ENCODE measurements at places on chromosomes 16 and 17.

DNA sequence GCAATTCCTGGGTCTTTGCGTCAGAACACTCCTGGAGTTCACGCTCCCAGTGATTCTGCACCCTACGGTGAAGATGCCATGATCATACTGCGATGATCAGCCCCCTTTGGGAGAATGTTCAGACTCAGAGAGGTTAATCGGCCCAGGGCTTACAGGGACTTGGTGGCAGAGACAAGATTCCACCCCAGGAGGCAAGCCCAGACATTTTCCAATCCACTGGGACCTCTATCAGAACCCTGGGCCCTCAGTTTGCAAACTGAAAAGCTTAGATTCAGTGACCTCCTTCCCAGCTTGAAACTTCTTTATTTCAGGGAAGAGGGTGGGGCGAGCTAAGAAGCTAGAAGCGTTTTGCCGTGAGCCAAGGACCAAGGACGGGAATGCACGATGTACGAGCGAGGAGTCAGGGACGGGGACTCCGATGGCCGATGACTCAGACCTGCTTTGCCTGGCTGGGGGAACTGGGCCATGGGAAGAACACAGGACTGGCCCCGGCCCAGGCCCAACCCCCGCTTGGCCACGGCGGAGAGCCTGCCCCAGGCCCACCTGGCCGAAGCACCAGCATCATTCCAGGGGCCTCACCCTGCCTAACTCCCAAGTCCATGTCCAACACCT lies 34.7 kb downstream of the SOCS3 start:
- DNase-seq: peak; percentile 47

DNA sequence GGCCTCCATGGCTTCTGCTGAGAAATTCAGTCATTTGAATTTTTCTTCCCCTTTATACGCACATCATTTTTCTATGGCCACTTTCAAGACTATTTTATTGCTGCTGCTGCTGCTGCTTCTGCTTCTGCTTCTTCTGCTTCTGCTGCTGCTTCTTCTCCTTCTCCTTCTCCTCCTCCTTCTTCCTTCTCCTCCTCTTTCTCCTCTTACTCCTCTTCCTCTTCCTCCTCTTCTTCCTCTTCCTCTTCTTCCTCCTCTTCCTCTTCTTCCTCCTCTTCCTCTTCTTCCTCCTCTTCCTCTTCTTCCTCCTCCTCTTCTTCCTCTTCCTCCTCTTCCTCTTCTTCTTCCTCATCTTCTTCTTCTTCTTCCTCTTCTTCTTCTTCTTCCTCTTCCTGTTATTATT lies 22.4 kb downstream of the CPD start:
- DNase-seq: no peak

DNA sequence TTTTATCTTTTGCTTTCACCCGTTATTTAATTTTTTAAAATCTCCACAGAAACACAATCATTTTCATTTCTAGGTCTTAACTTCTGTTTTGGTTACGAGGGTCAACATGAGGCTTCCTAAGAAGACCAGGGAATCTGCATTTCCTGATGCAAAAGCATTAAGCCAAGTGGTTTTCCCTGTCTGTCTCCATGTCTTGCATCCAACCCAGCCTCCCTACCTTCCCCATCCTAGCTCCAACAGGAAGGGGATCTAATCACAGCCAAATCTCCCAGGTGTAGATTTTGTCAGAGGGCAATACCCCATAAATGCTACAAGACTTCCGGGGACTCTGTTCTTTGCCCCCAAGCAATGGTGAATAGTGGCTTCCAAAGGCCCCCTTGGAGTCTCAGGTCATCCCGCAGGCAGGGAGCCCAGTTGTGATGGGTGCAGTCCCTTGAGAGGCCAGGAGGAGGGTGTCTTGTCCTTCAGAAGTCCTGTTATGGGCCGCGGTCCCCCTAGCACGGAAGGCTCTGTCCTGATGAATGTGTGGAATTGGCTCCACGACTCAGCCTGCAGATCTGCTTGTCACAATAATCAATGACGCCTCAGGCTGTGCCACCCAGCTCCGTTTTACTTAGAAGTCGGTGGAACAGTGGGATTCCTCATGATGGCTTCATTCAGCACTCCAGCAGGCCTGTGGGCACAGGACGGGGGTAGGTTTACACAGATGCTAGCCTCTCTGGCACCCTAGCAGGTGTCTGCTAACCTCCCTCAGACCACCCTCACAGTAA lies 141.1 kb downstream of the RGS9 start:
- peak; percentile 76 for DNase-seq

GRCh38 chr16:19781226-19781625 lies 63.2 kb downstream of the IQCK start:
- peak; percentile 61 for DNase-seq

- no peak for DNase-seq
Observed at GRCh38 chr16:68844211-68844564, 857 bp downstream of the TANGO6 start.

- peak; percentile 98 for DNase-seq
Observed at GRCh38 chr17:40303708-40304551, 5.0 kb upstream of the RARA start.

- DNase-seq: no peak
Observed at GRCh38 chr17:35514564-35514963, 22.9 kb downstream of the SLFN12L start.

- DNase-seq: no peak
Observed at GRCh38 chr17:50328363-50329325, 17.3 kb upstream of the XYLT2 start.

DNA sequence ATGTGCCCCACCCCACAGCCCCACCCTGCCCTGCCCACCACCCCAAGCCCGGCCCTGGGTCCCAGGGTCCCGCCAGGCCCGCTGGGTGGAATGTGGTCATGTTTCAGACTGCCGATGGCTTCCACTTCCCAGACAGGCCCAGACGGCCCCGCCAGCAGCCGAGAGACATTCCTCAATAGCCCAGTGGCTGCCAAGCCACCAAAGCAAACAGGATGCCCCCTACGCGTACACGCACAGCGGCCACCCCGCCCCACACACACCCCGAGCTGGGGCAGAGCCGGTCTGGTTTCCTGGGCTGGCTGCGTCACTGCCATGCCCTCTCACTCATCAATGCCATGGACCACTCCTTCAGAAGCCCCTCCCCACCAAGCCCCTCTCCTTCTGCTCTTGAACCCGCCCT lies 1.2 kb upstream of the KRT17 start:
- no peak for DNase-seq

- peak; percentile 69 for DNase-seq
Observed at GRCh38 chr17:58317421-58318064, 11.1 kb downstream of the TSPOAP1 start.
